HTR-8/SVneo (cell line): ENCODE measurements at places on chromosomes 4 and X.
A peak's percentile ranks its signal among the peaks of the same experiment; 100 is the strongest.

- no peak for DNase-seq
Measured at GRCh38 chrX:118350221-118350620, 4.3 kb downstream of the WDR44 start.

GRCh38 chr4:159178979-159179969, 76.4 kb downstream of the RAPGEF2 start:
- no peak for DNase-seq

- no peak for DNase-seq
Measured at GRCh38 chr4:157895205-157895604, 277.6 kb downstream of the GASK1B start.

- DNase-seq, result no peak
Measured at GRCh38 chrX:65148232-65148631, 172.0 kb upstream of the ZC4H2 start.

GRCh38 chr4:81136161-81136905, 78.7 kb downstream of the PRKG2 start:
- DNase-seq, result no peak

DNA sequence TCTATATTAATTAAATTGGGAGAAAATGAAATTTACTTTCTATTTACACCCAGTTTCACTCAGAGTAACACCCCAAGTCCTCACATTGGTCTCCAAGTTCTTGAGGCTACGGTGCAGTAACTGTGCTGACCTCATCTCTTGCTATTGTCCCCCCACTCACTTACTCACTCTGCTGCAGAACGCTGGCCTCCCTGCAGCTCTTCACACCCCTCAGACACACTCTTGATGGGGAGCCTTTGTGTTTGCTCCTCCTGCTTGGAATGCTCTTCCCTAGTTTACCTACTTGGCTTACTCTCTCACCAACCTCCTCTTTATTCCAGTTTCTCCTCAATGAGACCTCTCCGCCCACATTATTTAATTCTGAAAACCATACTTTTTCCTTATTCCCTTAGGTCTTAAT, 22.2 kb upstream of the SPARCL1 start:
- DNase-seq, result no peak

- no peak for DNase-seq
Measured at GRCh38 chrX:81241753-81242152, 39.9 kb downstream of the SH3BGRL start.

DNA sequence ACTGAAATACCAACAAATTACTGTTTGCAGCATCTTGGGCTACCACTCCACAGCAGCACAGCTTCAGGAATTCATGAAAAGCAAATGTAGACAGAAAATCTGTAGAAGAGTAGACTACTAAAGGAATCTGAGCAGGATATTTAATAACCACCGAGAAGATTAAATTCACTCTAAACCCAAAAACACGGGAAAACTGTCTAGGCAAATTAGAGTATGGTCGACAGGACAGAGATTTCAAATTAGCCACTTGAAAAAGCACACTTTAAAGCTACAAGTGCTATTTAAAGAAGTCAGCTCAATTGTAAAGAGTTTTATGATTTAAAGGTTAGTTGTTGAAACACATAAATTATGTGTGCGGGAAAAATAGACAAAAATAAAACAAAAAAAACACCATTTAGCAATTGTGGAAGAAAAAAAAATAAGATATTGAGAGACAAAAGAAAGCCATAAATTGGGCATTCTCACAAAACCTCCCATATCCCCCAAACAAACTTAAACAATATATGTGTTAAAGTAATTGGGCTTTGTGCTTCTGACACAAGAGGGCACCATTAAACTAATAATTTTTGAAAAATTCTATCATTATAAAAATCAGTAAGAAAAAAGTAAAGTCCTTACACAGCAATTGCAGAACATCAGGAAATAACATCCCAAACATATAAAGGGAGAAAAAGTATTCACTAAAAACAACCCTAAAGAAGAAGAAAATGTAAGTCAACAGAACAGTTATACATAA, 880.8 kb downstream of the TECRL start:
- DNase-seq, result no peak

GRCh38 chr4:174690665-174691064, 138.4 kb downstream of the GLRA3 start:
- DNase-seq, result no peak

DNA sequence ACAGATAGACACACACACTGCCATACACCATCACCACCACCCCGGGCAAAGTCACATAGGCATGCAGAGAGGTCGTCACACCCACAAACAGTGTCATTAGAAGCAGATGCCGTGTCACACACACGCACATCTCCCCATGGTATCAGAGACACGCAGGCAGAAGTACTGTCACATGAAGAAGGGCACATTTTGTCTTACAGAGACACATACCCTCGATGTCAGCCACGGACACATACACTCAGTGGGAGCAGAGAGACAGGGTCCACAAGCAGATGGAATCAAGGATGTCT, 3.3 kb downstream of the NALF2 start:
- DNase-seq, result no peak

GRCh38 chr4:101393256-101393655, 45.9 kb upstream of the PPP3CA start:
- DNase-seq, result peak; percentile 1

DNA sequence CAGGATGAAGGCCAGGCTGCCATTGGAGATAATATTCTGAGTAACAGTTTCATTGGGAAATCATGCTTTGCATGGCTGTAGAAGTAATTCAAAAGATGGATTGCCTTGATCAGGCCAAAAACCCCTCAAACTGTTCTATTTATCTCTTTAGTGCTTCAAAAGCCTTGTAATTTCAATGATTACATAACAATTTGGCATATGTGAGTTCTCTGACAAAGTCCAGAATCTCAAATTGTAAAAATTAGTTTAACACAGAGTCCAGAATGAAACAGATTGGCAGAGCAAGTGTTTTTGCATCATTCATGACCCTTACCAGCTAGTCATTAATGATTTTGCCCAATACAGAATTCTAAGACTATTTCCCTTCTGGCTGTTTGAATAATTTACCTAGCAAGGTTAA, 347.3 kb downstream of the SPRY1 start:
- no peak for DNase-seq

DNA sequence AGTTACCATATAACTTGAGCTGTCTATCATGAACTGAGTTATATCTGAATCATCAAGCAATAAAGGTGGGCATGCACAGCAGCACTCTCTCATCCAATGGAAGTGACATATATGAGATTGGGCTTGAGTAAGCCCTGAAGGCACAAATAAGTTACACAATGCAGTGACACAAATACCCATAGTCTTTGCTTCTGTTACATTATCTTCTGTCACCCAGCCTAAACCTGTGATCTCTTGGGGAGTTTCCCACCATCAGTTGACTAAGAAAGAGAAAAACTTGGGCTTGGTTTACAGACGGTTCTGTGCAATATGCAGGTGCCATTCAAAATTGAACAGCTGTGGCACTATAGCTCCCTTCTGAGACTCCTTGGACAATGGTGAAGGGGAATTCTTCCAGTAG, 138.8 kb upstream of the IL15 start:
- no peak for DNase-seq

GRCh38 chrX:48507246-48507645, 1.5 kb upstream of the PORCN start:
- no peak for DNase-seq

- no peak for DNase-seq
Measured at GRCh38 chr4:110900213-110900769, 277.4 kb upstream of the PITX2 start.

GRCh38 chr4:108087293-108087967, 81.3 kb downstream of the LEF1 start:
- no peak for DNase-seq

DNA sequence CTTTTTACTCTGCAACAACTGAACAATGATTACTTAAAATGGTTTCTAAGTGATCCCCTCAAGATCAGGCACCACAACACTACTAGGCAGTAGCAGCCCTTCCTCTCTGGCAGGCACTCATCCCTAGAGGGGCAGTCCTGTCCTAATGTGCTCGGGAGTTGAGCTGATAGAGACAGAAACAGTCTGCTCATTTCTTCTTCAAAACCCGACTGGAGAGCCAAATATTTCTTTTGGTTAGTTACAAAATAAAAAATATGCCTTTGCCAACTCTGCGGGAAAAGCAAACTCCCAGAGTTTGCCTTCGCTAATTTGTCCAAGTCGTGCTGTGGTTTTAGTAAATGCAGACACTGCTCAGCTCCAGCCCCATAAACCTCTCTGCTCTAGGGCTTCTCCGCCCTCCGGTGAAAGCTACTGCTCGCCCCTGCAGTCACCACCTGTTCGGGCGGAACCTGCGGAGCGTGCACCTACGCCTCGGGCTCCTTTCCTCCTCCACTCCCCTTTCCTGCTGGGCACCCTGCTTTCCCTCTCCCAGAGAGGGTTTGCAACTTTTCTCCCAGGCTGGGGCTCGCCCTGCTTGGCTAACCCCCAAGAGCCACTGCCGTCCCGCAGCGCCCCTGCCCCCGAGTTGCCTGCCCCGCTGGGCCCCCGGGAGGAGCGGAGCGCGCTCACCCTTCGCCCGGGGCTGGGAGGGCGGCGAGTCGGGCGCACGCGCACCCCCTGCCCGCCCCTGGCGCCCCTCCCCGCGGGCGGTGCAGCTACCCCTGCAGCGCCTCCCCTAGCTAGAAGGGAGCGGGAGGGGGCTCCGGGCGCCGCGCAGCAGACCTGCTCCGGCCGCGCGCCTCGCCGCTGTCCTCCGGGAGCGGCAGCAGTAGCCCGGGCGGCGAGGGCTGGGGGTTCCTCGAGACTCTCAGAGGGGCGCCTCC, at the start of gene NPNT:
Gene NPNT, plus strand, starts transcription at position 812 of the 923 bp plus-strand sequence. CDS start 182 bp downstream, outside the sequence.
- no peak for DNase-seq

DNA sequence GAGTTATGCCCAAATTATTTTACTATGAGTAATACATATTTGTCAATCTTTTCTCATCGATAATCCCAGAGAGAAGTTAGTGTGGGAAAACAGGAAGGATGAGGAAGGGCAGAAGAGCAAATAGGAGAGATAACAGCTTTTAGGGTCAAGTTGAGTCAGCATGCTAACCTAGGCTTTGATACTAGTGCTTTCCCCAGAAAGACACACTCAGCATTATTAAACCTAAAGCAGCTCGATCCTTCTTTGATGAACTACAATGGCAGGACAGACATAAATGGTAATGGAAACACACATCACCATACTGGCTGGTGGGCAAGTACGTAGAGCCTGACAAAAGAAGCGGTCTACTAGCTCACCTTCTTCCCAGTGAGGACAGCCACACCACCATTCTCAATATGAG, 20.5 kb downstream of the AIFM1 start:
- DNase-seq, result no peak

DNA sequence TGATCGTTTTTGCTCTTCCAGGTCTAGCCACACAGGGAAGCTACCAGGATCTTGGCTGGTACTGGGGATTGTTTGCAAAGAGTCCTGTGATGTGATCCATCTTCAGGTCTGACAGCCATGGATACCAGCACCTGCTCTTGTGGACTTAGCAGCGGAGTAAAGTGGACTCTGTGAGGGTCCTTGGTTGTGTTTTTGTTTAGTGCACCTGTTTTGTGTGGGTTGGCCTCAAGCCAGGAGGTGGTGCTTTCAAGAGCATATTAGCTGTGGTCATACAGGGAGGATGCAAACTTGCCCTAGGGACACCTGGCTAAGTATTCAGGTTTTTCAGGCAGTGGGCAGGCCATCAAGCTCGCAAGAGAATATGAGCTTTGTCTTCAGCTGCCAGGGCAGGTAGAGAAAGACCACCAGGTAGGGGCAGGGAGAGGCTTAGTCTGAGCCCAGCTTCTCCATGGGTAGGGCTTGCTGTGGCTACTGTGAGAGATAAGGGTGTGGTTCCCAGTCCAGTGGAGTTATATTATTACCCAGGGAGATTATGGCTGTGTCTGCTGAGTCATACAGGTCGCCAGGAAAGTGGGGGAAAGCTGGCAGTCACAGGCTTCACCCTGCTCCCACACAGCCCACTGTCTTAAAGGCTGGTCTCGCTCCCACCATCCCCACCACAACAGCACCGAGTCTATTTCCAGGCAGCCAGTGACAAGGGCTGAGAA, 293.7 kb downstream of the PCDH18 start:
- DNase-seq, result no peak

DNA sequence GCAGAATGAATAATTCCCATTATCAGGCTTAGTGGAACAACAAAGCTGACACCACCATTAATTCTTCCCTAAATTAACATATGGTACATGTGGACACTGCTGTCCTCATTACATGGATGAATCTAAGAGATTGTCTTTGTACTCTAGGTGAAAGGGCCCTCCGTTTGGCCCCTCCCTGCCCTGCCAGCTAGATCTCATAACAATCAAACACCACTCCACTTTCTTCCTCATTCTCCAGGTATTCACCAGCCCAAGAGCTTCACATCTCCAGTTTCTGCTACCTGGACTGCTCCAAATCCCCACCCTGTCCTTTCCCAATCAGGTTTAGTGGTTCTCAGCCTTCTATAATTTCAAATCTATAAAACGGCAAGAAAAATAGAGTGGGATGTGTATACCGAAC, 3.8 kb downstream of the HSD17B11 start:
- DNase-seq, result no peak

- no peak for DNase-seq
Measured at GRCh38 chr4:182880387-182881356, 36.5 kb downstream of the DCTD start.

DNA sequence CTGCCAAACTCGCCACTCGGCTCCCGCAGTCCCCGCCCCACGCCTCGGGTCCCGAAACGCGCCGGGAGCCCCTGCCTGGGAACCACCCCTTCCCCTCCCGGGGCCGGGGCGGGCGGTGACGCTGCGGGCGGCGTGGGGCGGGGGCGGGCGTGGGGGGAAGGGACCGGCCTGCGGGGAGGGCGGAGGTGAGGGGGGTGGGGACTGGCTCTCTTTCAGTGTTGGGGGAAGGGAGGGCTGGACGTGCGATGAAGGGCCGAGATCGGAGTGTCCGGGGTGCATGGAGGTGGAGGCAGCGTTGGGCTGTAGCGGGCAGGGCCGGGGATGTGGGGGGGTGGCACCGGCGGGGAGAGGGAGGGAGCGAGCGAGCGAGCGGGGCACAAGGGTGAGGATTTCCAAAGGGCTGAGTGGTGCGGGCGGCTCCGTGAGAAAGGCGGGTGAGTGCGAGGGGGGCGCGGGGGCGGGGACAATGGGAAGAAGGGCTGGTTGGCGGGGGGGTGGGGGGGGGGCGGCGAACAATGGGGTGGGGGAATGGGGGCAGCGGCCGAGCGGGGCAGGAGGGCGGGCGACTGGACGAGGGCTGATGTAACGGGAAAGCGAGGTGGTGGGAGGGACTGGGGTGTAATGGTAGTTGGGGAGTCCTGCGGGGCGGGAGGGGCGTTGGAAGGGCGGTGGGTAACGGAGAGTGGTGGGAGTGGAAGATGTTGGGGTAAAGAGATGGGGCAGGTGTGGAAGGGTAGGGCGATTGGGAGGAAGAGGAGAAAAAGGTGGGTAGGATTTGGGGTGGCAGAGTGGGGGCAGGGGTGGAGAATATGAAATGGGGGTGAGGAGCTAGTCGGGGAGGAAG, 578 bp downstream of the DCUN1D4 start:
- DNase-seq, result peak; percentile 15

- no peak for DNase-seq
Measured at GRCh38 chr4:108742451-108743420, 20.1 kb downstream of the ETNPPL start.

DNA sequence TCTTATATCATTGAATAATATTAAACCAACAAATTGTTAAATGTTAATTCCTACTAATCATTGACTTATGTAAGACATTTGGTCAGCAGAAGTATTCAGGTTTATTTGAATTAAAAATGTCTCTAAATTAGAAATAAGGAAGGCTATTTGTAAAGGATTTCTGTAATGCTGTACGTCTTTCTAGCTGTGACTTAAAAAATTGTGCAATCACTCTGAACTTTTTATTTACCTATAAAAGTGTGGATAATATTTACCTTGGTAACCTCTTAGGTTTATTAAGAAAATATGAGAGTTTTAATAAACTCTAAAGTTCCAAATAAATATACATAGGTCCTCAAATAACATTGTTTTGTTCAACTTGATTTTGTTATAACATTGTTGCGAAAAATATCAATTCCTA, 76.9 kb downstream of the SLC30A9 start:
- DNase-seq, result no peak

GRCh38 chrX:155767051-155767875, 113.9 kb upstream of the VAMP7 start:
- peak; percentile 43 for DNase-seq
